ENCODE measurements at places on chromosomes 5 and 9. TPM values are rescaled to one million over a fixed set of nuclear protein-coding genes. Genes with fewer than 3 reads are reported as not detected.

DNA sequence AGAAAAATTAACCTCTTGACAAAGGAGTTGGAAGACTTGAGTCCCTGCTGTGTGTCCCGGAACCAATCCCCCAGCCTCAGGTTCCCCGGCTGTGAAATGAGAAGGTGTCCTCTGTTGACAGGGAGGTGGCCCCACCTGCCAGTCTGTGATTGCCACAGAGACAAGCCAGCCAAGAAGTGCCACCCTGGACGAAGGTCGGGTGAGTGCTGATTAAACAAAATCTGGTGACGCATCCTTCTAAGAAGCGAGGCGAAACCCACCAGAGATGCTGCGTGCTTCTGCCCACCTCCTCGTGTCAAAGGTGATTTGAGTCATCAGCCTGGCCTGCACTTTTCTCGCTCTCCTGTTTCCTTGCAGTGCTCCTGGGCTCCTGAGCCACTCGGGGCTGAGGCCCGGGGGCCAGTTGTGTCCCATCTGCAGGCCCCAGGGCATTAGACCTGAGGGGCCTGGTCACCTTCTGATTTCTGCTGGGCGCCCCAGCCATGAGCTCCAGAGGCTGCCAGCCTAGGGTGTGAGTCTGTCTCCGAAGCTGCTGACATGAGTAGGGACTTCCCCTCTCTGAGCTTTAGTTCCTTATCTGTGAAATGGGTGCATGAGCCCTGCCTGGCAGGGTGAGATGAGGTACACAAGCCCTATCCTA lies 28.7 kb downstream of the NEK6 start:
- DNase-seq = no peak

GRCh38 chr9:93922535-93922934 lies 32.6 kb downstream of the BARX1 start:
- DNase-seq = no peak

DNA sequence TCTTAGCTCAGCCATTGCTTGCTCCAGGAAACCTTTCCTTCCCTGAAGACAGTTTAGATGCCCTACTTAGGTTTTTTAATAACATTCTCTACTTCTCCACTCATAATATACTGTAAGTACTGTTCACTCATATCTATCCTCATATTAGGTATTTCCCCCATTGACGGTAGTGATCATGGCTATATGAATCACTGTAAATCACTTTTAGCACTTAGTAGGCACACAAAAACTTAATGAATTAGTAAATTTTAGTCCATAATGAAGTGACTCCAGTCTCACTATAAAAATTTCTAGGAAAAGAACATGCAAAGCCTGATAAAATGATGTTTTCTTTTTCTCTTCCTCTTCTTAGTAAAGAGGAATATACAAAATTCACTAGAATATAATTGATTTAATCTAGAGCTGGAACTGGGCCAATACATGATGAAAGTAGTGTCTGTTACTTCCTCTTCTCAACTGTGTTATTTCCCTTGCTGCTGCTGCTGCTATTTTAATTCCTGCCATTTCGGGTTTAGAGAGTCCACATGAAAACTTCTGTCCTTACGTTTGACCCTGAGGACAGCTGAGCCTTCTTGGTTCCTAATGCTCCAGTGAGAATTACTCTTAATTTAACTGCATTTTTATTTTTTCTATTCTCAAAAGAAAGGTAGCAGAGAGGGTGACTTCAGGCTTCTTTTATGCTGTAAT lies 73.5 kb downstream of the LNPEP start:
- DNase-seq = no peak

GRCh38 chr5:127515693-127516440 lies 1.6 kb upstream of the PRRC1 start:
- DNase-seq = no peak

DNA sequence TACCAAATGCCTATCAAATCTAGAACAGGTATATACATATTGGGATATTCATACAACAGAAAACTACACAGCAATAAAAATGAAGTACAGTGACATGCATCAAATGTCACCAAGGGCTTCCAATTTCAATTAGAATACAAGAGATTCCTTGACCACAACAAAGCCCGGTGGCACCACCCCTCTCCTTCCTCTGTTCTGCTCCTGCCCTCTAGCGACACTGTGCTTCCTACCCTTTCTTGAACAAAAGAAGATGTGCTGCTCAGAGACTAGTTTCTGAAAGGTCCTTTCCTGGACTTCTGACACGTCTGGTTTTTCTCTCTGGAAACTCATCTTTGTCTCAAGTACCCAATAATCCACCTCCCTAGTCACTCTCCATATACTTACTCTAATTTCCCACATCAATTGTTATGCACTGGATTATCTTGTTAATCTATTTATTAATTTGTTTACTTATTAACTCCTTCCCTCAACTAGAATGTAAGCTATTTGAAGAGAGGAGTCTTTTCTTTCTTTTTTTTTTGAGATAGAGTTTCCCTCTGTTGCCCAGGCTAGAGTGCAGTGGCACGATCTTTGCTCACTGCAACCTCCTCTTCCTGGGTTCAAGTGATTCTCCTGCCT lies 70.4 kb upstream of the CTSV start:
- DNase-seq = no peak

DNA sequence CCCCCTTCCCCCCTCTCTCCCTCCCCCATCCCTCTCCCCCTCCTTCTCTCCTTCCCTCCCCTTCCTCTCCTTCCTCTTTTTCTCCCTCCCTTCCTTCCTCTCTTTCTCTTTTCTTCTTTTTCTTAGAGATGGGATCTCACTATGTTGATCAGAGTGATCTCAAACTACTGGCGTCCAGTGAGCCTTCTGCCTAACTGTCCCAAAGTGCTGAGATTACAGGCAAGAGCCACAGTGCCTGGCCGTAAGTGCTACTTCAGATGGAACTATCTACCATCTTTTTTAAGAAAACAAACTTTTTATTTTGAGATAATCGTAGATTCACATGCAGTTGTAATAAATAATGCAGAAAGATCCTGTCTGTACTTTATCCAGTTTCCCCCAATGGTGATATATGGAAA lies 6.3 kb downstream of the RCL1 start:
- DNase-seq = no peak

DNA sequence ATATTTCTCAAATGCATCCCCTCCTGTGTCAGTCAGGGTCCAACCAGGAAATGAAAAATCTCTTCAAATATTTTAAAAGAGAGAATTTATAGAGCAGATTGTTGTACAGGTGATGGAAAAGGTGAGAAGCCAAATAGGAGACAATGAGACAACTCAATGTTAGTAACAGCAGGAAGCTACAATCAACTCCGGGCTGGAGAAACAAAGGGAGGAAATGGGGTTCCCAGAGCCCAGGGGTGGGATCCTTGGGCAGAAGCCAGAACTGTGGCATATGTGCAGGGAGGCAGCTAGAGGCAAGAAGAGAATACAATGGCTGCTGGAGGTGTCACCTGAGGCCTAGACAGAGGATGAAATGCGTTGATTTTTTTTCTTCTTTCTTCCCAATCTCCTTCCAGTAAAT lies 361.8 kb upstream of the ACTBL2 start:
- no peak for DNase-seq

GRCh38 chr9:34413231-34413852 lies 36.6 kb upstream of the MYORG start:
- DNase-seq = no peak

- DNase-seq = no peak
Measured at GRCh38 chr5:127700237-127700766, 2.9 kb upstream of the CCDC192 start.

DNA sequence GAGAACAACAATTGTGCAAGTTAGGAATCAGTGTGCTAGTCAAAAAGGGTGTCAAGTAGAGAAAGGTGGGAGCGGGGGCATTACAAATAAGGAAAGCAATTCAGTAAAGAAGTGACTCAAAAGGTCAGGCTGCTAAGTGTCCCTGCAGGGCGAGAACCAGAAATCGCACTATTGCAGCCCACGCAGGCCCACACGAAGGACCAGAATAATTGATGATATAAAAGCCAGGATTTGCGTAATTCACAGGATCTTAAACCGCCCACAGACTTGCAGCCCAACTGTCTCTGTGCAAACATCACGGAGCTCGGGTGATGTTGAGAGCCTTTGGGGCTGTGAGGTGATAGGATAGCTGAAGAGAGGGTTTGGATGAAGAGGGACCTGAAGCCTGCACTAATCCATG lies 349.0 kb downstream of the BRINP1 start:
- DNase-seq = no peak

- no peak for DNase-seq
Measured at GRCh38 chr5:132013711-132014110, 2.3 kb upstream of the ACSL6 start.

GRCh38 chr9:133067813-133068212 lies 6.0 kb downstream of the CEL start:
- DNase-seq = no peak

DNA sequence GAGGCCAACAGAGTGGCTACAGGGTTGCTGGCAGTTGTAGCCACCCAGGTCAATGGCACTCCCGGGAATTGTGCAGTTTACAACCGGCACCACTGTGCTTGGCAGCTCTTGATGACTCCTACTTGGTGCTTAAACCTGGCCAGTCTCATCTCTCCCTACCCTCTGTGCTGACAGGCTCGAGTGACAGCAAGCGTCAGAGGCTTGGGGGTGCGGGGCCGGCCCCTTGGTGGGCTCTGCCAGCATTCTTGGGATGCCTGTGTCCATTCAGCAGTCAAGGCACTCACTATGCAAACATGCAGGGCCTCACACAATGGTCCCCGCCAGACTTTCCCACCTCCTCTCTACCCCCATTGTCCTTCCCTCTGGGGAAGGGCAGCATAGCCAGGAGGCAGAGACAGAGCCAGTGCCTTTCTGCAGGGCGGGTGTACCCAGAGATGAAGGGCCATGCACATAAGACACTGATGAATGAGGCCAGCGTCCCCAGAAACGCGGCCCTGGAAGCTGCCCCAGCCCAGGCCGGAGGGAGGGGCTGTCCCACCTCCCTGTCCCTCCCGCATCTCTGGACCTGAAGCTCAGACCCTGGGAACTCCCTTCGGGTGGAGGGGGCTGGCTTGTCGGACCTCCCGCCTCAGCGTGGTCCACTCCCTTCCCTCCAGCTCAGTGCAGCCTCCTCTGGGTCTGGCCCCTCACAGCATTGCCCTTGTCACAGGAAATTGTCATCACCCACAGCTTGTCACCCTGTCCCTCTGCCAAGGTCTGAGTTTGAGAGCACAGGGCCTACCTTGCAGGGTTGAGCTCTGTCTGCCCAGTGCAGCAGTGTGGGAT lies 26.4 kb upstream of the NOTCH1 start:
- no peak for DNase-seq

GRCh38 chr9:79433703-79434102 lies 138.1 kb upstream of the TLE4 start:
- no peak for DNase-seq

DNA sequence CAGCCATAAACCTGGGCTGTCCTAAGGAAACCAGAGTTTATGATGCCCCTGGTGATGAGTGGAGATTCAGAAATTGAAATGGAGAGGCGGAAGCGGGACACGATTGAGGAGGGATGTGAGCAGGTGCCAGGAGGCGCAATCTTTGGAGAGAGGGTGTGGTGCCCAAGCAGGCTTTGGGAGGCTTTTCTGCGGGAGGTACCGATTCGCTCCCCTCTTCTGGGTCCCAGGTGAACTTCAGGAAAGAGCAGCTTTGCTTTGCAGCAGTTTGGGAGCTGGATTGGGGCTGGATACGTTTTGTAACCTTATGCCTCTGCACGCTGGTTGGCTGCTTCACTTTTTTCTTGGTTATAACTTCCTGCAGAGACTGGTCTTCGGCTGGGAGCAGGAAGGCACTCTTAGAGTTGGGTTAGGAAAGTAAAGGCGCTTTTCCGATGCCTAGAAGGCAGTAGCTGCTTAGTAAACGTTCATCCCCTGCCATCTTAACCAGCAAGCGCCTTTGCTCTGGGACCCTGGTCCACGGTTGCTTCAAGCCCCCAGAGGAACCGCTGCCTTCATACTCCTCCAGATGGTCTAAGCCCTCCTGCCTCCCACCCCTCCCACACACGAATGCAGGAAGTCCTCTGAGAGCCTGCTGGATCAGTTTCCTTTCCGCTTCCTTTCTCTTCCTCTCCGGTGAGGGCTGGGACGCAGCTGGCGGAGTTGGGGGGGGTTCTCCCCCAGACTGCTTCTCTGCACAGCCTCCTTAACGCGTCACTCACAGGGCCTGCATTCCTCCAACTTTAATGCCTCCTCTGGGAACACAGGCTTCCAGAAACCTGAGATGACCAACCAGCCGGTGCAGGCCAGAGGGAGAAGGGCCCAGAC lies 15.2 kb upstream of the NEK6 start:
- no peak for DNase-seq

DNA sequence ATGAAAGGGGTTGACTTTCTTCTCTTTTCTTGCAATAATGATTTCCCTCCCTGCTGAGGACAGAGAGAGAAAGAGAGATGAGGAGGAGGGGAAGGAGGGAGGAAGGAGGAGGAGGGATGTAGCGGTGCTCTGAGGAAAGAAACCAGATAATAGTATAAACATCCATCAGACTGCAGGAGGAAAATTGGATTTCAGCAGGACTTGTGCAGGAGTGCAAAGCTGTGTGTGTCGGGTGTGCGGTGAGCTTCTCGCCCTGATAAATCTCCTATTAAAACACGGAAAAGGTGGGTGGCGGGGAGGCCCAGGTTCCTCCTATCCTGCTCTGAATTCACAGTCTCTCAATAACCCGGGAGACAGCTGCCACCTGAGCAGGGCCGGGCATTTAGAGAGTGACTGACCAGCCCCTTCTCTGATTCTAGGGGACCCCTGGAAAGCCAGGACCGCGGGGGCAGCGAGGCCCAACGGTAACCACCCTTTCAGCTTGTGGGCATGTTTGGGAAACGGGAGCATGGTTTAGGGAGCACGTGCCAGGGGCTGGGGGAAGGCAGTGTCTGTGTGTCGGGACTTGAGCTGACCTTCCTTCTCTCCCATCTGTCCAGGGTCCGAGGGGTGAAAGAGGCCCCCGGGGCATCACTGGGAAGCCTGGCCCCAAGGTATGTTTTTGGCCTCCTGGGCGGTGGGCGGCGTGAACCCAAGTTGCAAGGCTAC lies 85.8 kb upstream of the FCN2 start:
- no peak for DNase-seq

DNA sequence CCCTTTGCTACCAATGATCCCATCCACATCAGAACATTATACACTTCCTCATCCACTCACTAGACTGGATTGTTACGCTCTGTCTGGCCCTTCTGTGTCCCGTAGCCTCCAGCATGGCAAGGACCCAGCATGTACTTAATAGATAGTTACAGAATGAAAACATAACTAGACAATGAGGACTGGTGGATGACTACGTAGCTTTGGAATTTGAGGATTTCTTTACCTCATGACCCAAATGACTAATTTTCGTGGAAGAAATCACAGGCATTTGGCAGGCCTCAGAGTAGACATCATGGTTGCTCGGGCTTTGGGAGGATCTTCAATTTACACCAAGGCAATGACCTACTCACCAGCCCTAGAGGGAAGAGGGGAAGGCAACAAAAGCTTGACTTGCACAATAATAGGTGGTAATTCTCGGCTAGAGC lies 299.8 kb downstream of the TLE1 start:
- DNase-seq = peak; percentile 8

- no peak for DNase-seq
Measured at GRCh38 chr5:23484096-23484495, 23.3 kb upstream of the PRDM9 start.

The ACOT12 gene
- not detected for total RNA-seq

The SNX24 gene
- 15.6 TPM for total RNA-seq

The CD14 gene
- 235 TPM for total RNA-seq

The PRR7 gene
- total RNA-seq = 4.1 TPM

All from thoracic aorta (tissue), 2 donors.